ENCODE measurements at places on chromosomes 2 and 18.

GRCh38 chr2:230286048-230286447 lies 40.9 kb upstream of the SP140L start:
- no peak for DNase-seq

- DNase-seq = no peak
These were observed 155.1 kb upstream of the RASGRP3 start for GRCh38 chr2:33321236-33321771.

GRCh38 chr18:37578886-37579513 lies 13.4 kb upstream of the CELF4 start:
- DNase-seq = no peak

GRCh38 chr2:116499389-116499788 lies 1315.1 kb upstream of the DDX18 start:
- no peak for DNase-seq

DNA sequence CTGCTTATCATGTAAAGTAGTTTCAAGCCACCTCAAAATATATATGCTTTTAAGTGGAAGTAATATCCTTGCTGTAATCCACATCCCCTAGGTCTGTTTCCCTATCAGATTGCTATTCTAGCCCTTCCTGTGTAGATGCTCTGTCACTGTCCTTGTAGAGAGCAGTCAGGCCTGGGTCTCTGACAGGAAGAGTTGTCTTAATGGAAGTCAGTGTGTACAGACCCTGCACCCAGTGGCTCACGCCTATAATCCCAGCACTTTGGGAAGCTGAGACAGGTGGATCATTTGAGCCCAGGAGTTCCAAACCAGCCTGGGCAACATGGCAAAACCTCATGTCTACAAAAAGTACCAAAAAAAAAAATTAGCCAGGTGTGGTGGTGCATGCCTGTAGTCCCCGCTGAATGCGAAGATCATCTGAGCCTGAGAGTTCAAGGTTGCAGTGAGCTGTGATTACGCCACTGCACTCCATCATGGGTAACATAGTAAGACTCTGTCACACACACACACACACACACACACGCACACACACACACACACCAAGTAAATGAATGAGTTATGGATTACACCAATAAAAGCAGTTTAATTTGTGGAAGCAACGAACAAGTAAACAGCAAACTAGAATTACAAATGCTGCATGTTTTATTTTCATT lies 70.2 kb upstream of the DSC1 start:
- no peak for DNase-seq

DNA sequence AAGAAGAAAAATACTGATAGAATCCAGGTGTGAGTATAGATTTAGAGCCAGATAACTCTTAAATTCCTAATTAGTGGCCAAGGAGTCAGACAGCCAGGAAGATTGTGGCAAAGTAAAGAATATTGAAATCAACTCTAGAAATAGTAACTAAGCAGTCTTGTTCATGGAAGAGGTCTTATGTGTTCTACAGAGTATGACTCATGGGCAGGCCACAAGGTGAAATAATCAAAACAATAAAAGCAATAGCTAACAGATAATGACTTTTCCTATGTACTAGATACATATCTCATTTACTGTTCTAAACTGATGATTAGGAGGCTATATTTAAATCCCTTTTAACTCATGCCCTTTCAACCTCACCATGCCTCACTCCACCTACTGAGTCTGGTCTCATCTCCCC lies 227.4 kb upstream of the COL3A1 start:
- DNase-seq = no peak

- DNase-seq = no peak
These were observed 819 bp downstream of the ANKRD44 start for GRCh38 chr2:197309691-197310231.

All from D721Med (cell line).